ENCODE measurements at places on chromosomes 1 and 21.
A peak's percentile ranks its signal among the peaks of the same experiment; 100 is the strongest.

DNA sequence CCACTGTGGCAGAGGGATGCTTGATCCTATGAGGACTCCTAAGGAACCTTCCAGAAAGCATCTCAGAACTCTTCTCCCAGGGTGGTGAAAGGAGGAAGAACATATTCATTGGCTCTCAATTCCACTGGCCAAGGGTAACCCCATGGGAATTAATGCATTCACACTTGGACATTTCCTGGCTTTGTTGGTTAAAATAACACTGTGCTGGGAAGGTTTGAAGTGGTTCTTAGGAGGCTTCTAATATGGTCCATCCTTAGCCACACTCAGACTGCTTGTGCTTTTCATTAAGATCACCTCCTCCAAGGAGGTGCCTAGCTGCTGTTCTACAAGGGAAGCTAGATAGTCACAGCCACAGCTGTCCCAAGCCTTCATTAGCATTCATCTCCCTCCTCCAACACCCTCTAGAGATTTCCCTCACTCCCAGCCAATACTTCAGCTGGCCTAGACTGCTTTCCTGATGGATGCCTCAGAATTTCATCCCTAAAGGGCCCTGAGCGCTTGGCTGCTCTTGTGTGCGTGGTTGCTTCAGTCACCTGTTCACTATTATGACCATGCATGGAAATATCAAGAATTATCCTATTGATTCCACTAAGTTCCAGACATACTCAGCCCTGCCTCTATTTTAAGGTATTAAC is 544.4 kb downstream of the PLPP3 start:
- DNase-seq: no peak

- DNase-seq: peak; percentile 97
These were observed at the start of gene DHDDS for GRCh38 chr1:26431979-26432695. DHDDS (plus strand) TSS chr1:26432321; CDS start chr1:26432946, 625 bp downstream.

DNA sequence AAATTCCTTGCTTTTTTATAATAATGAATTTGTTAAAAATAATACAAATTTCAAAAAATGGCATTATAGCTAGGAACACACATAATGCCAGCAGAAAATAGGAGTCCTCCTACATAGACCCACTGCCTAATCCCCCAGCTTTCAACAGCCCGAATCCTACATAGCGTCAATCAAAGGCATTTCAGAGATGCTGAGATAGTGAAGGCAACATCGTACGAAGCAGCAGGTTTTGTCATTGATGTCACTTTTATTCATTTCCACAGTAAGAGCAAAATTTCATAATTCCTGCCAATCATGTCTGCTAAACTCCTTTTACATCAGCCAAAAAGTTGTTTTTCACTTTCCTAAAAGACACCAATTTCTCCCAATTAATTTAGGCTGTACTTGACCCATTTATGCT is 94.1 kb downstream of the GREM2 start:
- DNase-seq: no peak

DNA sequence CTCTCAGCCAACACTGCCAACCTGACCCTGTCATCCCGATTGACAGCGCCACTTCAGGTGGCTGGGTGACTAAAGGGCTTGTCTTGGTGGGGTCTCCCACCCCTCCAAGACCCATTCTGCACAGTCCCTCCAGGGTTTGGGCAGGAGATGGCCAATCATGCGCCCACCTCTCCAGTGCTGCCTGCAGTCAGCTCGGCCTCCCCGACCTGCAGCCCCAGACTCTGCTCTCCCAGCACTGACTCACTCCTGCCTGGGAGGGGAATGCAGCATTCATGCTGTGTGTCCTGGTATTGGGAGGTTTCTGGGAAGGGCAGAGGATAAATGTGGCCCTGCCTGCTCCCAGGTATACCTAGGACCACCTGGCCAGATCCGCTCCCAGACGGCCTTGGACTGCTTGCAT is 9.7 kb downstream of the TMEM81 start:
- no peak for DNase-seq

DNA sequence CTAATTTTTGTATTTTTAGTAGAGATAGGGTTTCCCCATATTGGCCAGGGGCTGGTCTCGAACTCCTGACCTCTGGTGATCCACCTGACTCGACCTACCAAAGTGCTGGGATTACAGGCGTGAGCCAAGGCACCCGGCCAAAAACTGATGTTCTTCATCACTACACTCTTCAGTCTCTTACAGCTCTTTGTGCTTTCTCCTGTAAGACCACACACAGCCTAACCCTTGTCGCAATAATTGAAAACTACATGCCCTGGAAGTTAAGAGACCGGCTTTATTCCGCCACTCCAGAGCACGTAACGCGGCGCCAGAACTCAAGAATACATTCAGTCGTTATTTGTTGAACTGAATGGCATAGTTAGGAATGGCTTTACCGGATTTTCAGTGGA is 552 bp downstream of the GPATCH4 start:
- no peak for DNase-seq

GRCh38 chr1:145889722-145890121 is 4.1 kb upstream of the ANKRD35 start:
- no peak for DNase-seq

DNA sequence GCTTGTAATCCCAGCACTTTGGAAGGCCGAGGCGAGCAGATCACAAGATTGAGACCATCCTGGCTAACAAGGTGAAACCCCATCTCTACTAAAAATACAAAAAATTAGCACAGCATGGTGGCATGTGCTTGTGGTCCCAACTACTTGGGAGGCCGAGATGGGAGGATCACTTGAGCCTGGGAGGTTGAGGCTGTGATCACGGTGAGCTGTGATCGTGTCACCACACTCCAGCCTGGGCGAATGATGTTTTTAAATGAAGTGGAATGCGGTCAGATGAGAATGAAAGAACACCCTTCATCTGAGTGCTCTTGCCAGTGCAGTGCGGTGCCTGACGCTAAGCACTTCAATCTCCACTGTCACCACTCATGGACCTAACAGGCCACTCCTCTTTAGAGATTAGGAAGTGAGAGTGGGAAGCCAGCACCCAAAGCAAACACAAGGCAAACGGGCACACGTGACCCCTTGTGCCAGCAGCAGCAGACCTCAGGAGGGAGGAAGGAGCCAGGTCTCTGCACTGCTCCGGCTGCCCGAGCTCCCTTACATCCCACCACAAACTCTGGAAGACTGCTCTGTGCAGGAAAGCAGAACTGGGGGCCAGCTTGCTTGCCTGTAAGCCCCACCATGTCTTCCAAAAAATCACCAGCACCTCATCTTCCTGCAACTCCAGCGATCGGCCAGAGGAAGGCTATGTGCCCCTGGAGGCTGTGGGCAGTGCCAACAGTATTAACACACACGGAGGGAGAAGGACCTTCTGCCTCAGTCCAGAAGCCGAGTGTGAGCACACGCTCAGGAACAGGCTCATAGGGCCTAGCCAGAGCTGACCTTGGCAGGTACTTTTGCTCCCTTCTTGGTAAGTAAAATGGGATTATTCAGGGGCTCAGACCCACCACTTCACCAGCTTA is 9.7 kb downstream of the CTNNBIP1 start:
- DNase-seq: no peak

GRCh38 chr1:1092149-1092855 is 18.2 kb upstream of the RNF223 start:
- DNase-seq: no peak

DNA sequence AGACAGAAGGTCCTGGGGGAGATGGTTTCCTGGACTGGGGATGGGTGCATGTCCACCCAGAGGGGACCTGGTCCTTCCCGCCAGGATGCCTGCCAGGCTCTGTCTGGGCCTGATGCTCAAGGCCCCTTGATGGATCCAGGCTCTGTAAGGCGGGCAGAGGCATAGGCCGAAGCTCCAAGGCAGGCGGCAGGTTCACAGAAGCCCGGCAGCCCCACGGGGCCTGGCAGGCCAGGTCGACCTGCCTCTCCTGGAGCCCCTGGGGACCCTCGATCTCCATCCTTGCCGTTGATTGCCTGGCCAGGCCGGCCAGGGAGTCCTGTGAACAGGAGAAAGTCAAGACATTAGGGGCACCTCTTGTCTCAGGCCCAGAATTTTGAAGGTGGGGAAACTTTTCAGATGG is 16.0 kb downstream of the COL9A2 start:
- no peak for DNase-seq

Measured in activated T-helper 1 cell treated with anti-CD3 and anti-CD28 coated beads, Interleukin-2, amount 50 U/mL, for 16 hours (primary cell).